ENCODE measurements at places on chromosomes 13 and 19. TPM values are rescaled to one million over a fixed set of nuclear protein-coding genes. Genes with fewer than 3 reads are reported as not detected.

DNA sequence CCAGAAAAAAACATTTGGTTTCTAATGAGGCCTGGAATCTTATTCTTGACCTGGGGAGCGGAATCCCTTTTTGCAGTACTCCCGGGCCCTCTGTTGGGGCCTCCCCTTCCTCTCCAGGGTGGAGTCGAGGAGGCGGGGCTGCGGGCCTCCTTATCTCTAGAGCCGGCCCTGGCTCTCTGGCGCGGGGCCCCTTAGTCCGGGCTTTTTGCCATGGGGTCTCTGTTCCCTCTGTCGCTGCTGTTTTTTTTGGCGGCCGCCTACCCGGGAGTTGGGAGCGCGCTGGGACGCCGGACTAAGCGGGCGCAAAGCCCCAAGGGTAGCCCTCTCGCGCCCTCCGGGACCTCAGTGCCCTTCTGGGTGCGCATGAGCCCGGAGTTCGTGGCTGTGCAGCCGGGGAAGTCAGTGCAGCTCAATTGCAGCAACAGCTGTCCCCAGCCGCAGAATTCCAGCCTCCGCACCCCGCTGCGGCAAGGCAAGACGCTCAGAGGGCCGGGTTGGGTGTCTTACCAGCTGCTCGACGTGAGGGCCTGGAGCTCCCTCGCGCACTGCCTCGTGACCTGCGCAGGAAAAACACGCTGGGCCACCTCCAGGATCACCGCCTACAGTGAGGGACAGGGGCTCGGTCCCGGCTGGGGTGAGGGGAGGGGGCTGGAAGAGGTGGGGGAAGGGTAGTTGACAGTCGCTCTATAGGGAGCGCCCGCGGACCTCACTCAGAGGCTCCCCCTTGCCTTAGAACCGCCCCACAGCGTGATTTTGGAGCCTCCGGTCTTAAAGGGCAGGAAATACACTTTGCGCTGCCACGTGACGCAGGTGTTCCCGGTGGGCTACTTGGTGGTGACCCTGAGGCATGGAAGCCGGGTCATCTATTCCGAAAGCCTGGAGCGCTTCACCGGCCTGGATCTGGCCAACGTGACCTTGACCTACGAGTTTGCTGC lies at the start of gene ICAM4:
Gene ICAM4, plus strand, starts transcription at position 153 of the 935 bp plus-strand sequence. Its CDS starts 58 bp downstream, at position 211.
- peaks cover 64% of the 10 kb centered on the region for H3K4me1 ChIP-seq
- H3K36me3 ChIP-seq, result peaks cover 31% of the 10 kb centered on the region
- H3K27ac ChIP-seq, result no peak within 1 kb of the TSS
- DNase-seq, result no peak
- H3K27me3 ChIP-seq, result peaks cover 48% of the 10 kb centered on the region
- peak within 1 kb of the TSS; percentile 32 for H3K4me3 ChIP-seq

- no peak overlapping the region for H3K4me3 ChIP-seq
- no peaks in the 10 kb centered on the region for H3K27me3 ChIP-seq
- H3K36me3 ChIP-seq, result no peaks in the 10 kb centered on the region
- peaks cover 81% of the 10 kb centered on the region for H3K4me1 ChIP-seq
- H3K27ac ChIP-seq, result no peak overlapping the region
- DNase-seq, result no peak
Measured at GRCh38 chr19:16589917-16590316, 17.7 kb upstream of the SLC35E1 start.

DNA sequence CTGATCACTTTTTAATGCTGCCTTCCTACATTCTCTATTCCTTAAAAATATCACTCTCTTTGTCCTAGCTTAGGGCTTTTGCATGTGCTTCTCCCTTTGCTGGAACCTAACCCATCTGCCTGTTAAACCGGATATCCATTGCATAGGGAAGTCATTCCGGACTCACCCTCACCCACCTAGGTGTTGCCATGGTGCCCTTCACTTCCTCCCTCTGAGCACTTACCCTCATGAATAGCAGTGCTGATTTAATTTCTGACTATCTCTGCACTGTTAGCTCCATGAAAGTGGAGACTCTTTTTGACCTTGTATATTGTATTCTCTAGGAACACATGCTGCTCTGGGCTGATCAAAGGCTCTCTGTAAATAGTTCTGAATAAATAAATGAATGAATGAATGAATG lies 401.9 kb downstream of the PCDH20 start:
- H3K36me3 ChIP-seq, result no peaks in the 10 kb centered on the region
- H3K4me1 ChIP-seq, result no peaks in the 10 kb centered on the region
- H3K27me3 ChIP-seq, result no peaks in the 10 kb centered on the region
- H3K4me3 ChIP-seq, result no peak overlapping the region

DNA sequence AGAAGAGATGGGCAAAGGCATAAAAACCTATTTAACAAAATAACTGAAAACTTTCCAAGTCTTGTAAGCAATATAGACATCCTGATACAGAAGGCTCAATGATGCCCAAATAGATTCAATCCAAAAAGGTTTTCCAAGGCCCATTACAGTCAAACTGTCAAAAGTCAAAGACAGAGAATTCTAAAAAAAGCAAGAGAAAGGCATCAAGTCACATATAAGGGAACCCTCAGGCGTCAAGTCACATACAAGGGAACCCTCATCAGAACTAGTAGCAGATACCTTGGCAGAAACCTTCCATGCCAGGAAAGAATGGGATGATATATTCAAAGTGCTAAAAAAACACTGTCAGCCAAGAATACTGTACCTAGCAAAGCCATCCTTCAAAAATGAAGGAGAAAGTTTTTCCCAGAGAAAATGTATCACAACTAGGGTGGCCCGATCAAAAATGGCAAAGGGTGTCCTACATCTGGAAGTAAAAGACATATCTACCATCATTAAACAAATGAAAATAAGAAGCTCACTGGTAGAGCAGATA lies 21.2 kb downstream of the ZNF829 start:
- DNase-seq, result no peak
- H3K27ac ChIP-seq, result no peak overlapping the region
- H3K4me1 ChIP-seq, result no peaks in the 10 kb centered on the region
- peaks cover 65% of the 10 kb centered on the region for H3K36me3 ChIP-seq
- no peaks in the 10 kb centered on the region for H3K27me3 ChIP-seq
- H3K4me3 ChIP-seq, result no peak overlapping the region

- peak; percentile 66 for DNase-seq
- peak overlapping the region; percentile 66 for H3K27ac ChIP-seq
- peak overlapping the region; percentile 99 for H3K4me3 ChIP-seq
- no peaks in the 10 kb centered on the region for H3K27me3 ChIP-seq
- peaks cover 50% of the 10 kb centered on the region for H3K4me1 ChIP-seq
Measured at GRCh38 chr19:1026783-1027649, 608 bp downstream of the CNN2 start.

DNA sequence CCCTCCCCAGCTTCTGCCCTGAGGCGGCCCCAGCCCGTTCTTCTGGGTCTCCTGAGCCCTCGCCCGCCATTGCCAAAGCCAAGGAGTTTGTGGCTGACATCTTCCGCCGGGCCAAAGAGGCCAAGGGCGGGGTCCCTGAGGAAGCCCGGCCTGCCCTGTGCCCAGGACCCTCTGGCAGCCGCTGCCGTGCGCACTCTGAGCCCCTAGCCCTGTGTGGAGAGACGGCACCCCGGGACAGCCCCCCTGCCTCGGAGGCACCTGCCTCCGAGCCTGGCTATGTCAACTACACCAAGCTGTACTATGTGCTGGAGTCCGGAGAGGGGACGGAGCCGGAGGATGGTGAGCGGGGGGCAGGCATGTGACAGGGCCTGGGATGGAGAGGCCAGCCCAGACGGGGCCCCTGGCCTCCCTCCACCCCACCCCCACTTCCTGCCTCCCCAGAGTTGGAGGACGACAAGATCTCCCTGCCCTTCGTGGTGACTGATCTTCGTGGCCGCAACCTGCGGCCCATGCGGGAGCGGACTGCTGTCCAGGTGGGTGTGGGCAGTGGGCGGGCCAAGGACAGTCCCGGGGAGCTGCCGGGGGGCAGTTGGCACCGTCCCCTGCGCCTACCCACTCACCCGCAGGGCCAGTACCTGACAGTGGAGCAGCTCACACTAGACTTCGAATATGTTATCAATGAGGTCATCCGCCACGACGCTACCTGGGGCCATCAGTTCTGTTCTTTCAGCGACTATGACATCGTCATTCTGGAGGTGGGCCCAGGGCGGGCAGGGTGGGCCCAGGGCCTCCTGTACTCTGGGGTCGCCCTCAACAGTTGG lies 7.0 kb downstream of the DCAF15 start:
- no peak overlapping the region for H3K4me3 ChIP-seq
- H3K27me3 ChIP-seq, result no peaks in the 10 kb centered on the region
- DNase-seq, result no peak
- H3K27ac ChIP-seq, result no peak overlapping the region
- peaks cover 71% of the 10 kb centered on the region for H3K36me3 ChIP-seq

GRCh38 chr19:2551864-2552185 lies 75.9 kb downstream of the GADD45B start:
- no peaks in the 10 kb centered on the region for H3K36me3 ChIP-seq
- peaks cover 23% of the 10 kb centered on the region for H3K4me1 ChIP-seq
- no peak overlapping the region for H3K4me3 ChIP-seq
- no peak for DNase-seq

DNA sequence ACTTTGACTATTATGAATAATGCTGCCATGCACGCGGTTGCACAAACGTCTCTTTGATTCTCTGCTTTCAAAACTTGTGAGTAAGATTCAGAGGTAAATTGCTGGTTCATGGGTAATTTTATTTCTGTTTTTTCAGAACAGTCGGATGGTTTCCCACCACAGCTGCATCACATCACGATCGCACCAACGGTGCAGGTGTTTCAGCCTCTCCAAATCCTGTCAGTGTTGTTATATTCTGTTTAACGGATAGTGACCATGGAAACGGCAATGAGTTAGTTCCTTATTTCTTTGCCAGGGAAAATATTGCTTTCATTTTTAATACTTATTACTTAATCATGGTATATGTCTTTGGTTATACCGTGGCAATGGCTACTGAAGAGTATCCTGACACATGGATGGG lies 19.1 kb upstream of the ZNF835 start:
- H3K4me3 ChIP-seq, result no peak overlapping the region
- no peaks in the 10 kb centered on the region for H3K36me3 ChIP-seq
- H3K4me1 ChIP-seq, result no peaks in the 10 kb centered on the region
- no peaks in the 10 kb centered on the region for H3K27me3 ChIP-seq
- no peak overlapping the region for H3K27ac ChIP-seq
- DNase-seq, result no peak

DNA sequence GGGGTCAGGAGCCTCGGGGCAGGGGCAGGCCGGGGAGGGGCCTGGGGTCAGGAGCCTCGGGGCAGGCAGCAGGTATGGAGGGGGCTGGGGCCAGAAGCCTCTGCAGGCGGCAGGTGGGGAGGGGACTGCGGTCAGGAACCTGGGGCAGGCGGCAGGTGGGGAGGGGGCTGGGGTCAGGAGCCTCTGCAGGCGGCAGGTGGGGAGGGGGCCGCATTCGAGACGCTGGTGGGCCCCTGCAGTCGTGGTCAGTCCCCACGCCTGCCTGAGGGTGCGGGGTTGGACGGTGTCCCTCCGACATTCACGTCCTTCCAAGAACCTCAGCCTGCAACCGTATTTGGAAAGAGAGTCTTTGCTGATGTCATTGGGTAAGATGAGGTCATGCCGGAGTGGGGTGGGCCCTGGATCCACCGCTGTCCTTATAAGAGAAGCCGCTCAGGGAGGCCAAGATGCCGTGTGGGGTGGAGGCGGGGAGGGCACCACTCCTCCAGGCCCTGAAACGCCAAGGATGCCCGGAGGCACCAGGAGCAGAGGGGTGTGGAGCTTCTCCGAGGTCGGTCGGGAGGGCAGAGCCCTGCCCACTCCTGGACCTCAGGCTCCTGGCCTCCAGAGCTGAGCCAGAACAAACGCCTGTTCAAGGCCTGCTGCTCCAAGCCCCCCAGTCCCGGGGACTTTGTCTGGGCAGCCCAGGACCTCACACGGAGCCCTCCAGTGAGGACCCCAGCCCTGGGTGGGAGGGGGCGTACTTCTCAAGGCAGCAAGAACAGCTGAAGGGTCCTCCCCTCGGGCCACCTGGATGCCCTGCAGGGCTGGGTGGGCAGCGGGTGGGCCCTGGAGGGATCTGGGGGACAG lies 30.1 kb downstream of the PIP5K1C start:
- no peak overlapping the region for H3K4me3 ChIP-seq
- no peak for DNase-seq
- H3K27ac ChIP-seq, result no peak overlapping the region
- peaks cover 28% of the 10 kb centered on the region for H3K4me1 ChIP-seq
- no peaks in the 10 kb centered on the region for H3K36me3 ChIP-seq

DNA sequence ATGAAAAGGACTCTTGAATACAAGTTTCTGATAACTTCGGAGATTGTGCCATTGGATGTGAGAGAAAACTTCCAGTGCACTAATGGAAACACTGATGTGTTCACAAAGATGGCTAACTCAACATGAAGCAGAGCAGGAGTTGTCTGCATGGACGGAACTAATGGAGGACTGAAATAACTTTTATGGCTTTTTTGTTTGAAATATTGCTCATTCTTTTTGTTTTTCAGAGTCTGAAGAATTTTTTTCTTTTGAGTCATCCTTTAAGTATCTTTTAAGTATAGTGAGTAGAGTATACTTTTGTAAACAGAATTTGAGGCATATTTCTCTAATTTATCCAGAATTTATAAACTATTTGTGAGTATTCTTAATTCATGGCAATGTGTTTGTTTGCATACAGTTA lies 25.7 kb downstream of the CRYL1 start:
- H3K4me3 ChIP-seq, result no peak overlapping the region
- H3K4me1 ChIP-seq, result peaks cover 4% of the 10 kb centered on the region
- H3K27ac ChIP-seq, result no peak overlapping the region
- no peak for DNase-seq
- H3K27me3 ChIP-seq, result no peaks in the 10 kb centered on the region
- H3K36me3 ChIP-seq, result peaks cover 11% of the 10 kb centered on the region

DNA sequence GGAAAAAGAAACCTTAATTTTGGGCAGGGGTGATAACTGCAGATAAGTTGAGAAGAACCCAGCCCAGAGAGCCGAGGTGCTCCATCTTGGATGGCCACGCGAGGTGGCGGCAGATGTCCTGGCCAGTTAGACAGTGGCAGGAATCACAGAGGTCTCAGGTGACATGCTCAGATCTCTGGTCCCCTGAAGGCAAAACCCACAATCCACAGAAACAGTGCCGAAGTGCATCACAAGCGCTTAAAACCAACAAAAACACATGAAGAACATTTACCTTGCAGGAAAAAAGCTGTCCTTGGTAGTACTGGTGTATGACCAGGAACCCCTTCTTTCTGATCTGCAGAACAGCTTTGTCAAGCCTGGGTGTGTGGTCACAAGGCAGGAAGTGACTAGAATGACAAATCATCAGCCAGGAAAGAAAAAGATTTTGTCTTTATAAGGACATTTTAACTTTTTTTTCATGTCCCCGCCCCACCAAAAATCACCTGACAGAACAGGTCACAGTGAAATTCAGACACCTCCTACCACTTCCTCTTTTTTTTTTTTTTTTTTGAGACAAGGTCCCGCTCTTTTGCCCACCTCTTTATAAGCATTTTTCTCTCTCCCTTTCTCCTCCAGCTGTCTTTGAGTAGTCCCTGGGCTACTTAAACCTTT lies at the start of gene LCP1:
Gene LCP1, minus strand, starts transcription at position 338 of the 651 bp plus-strand sequence. CDS start 22,515 bp downstream, outside the sequence.
- H3K27me3 ChIP-seq, result no peaks in the 10 kb centered on the region
- H3K36me3 ChIP-seq, result peaks cover 5% of the 10 kb centered on the region
- peak within 1 kb of the TSS; percentile 84 for H3K27ac ChIP-seq
- peak within 1 kb of the TSS; percentile 84 for H3K4me3 ChIP-seq

Gene KLK15
- total RNA-seq, result not detected

Gene ZNF793
- 2.3 TPM for total RNA-seq

Gene APC2
- total RNA-seq, result 0.30 TPM

Gene SPACA7
- total RNA-seq, result not detected

Gene FAM174C
- total RNA-seq, result 32.0 TPM

Gene ZNF723
- total RNA-seq, result not detected
